ENCODE measurements at places on chromosomes 3 and 15.
A peak's percentile ranks its signal among the peaks of the same experiment; 100 is the strongest.

DNA sequence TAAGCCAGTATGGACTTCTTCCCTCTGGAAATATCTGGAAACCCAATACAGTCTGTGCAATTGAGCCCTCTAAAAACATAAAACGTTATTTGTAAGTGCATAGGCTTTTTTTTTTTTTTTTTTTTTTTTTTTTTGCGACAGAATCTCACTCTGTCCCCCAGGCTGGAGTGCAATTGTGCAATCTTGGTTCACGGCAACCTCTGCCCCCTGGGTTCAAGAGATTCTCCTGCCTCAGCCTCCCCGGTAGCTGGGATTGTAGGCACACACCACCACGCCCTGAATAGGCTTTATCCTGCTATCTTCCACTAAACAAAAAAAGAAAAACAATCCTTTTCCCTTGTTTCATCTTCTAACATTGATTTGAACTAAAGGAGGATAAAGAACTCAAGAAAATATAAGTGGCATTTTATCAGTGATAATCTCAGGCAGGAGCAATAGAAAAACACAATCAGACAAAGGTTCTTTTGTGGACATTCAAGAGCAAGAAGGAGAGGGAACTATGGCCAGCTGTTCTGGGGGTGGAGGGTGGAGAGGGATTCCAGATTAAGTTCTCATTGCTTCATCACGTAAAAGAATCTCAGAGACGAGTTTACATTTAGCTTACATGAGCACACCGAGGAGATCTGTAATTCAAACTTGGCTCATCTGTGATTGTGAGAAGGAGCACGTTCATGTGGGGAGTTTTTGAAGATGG lies 68.6 kb downstream of the ITGB5 start:
- no peak for DNase-seq

GRCh38 chr15:90686435-90687218 lies 30.5 kb upstream of the BLM start:
- DNase-seq: no peak

GRCh38 chr15:95410757-95411156 lies 919.7 kb upstream of the NR2F2 start:
- DNase-seq: no peak

DNA sequence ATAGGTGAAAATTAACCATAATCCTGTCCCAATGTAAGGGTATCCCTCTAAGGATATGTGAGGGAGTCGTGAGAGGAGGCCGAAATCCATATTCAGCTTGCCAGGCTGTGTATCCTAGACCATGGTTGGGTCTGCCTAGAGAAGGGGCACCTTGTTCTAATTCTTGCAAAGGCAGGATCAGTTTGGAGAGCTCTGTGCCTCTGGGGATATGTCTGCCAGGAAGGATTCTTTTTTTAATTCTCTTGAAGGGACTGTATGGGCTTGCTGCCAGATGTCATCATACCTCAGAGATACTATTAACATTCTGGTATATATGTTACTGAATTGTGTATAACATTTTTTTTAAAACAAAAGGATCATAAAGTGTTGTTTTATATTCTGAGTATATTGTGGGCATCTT lies 2.4 kb downstream of the ATP1B3 start:
- no peak for DNase-seq

DNA sequence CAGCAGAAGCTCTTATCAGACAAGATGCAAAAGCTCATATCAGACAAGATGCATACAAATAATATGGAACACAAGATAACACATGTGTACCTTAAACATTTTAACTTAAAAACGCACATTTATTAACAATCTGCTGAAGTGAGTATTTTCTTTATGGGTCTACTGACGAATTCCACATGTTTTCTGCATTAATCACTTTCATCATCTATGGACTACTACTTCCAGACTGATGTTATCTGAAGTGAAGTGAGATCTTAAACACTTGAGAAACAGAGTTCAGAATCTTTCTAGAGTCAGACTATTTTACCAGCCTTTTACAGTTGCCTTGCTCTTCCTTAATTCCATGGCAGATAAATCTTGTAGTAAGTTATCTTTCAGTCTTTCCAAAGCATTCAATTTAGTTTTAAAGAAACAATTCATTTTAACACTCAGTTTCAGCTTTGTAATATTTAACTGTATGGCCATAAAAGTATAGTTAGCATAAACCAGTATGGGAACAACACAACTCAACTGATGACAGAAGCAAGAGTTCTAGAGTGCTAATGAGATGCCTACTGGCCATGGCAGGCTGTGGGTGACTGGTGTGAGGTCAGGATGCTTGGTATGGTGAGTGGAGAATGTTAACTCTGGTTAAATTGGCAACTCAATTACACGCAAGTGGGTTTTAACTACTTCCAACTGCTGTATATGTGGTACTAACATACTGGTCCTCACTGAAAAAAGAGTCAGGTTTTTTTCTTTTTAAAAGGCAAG lies 9.8 kb downstream of the CMTM6 start:
- no peak for DNase-seq

- peak; percentile 48 for DNase-seq
These were observed 33.2 kb downstream of the ZNF106 start for GRCh38 chr15:42457445-42458442.

GRCh38 chr15:67746022-67746421 lies 79.3 kb upstream of the SKOR1 start:
- no peak for DNase-seq

DNA sequence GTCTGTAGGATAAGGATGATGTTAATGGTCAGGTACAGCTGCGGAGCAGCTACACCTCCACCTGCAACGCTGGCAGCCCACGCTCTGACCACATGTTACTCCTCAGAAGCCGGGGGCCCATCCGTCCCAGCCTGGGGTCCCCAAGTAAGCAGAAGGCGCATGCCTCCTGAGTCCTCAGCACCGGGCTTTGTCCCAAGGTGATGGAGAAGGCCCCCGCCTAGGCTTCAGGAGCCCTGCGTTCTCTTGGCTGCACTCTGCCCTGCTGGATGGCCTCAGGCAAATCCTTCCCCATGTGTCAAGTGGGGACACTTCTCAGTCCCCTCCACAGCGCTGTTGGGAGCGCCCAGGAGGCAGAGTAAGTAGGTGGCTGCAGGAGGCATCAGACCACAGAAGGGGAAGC lies 14.4 kb downstream of the STRA6 start:
- DNase-seq: no peak

GRCh38 chr15:70351391-70351790 lies 253.7 kb upstream of the TLE3 start:
- no peak for DNase-seq

DNA sequence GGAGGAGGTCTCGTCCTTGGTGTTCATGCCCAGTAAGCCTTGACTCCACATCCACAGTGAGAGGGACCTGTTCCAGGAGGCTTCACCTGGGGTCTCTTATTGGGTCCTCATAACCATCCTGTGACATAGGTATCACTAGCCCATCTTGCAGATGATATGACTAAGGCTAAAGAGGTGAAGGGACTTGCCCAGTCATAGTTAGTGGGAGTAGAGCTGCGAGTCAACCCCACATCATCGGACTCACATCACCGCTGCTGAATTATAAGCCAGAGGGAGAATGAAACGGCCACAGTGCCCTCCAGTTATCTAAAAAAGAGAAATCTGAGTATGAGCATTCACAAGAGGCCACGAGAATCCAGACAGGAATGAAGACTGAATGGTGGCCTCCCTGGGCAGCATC lies 66.0 kb downstream of the MESD start:
- no peak for DNase-seq
